ENCODE measurements at places on chromosomes 7 and 10.

DNA sequence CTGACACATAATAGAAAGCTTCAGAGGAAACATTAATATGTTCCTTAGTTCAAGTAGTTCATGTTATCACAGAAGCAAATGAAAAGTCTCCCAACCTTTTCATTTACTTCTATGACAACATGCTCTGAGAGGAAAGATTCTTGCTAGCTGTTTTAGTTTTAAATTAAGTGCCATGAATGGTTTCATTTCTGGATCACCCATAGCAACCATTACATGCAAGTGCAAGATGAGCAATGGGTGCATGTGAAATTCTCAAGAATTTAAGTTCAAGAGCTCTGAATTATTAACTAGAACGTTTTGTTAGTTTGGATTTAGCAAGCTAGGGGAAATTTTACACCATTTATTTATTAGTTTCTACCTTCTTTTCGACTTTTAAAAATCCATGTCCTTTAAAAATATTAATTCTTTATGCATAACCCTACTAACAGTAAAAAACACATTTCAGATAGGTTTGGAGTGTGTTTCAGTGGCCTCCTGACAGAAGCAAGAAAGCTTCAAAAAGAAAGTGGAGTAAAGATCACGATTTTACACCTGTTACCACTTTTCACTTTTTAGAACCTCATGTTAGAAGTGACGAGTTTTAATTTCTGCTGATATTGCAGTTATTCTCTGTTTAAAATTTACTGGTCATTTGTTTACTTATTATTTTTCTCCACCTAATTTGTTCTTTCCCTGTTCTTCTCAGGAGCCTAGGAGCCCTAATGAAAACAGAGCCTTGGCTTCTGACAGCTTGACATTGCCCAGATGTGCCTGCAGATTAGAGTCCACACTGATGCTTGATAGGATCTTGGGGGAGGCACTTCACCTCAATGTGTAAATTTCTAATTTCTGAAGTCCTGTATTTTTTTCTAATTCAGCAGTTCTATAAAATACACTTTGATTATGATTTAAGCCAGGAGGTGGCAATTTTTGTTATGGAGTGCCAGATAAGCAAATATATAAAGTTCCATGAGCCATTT is 995.3 kb upstream of the PHF14 start:
- DNase-seq = no peak

GRCh38 chr7:35003679-35004303 is 33.5 kb downstream of the DPY19L1 start:
- DNase-seq = peak; percentile 48

- DNase-seq = no peak
Measured at GRCh38 chr10:129371541-129371940, 95.5 kb upstream of the MGMT start.

- DNase-seq = no peak
Measured at GRCh38 chr7:45892407-45893035, 4.2 kb downstream of the IGFBP1 start.

GRCh38 chr10:118373786-118374185 is 31.7 kb upstream of the FAM204A start:
- peak; percentile 44 for DNase-seq

DNA sequence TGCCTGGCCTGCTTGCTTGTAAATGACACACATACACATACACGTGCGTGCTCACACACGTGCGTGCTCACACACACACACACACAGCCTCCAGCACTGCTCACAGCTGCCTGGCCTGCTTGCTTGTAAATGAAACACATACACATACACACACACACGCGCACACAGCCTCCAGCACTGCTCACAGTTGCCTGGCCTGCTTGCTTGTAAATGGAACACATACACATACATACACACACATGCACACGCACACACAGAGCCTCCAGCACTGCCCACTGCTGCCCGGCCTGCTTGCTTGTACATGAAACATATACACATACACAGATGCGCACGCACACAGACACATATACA is 397.2 kb downstream of the PLXNA4 start:
- DNase-seq = no peak

DNA sequence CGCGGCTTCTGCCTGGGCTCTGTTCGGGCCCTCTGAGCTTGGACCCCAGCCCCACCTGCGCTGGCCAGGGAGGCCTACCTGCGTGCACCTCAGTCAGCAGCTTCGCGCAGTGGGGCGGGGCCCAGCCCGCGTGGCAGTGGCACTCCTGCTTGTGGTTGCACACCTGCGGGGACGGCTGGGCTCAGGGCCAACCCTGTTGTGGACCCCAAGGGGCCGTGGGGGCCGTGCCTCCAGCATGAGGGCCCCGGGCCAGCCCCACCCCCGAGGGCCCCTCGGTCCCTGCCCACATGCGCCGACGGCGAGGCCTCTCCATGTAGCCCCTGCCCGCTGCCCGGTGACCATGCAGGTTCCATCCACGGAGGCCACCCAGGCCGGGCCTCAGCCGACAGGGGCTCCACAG is 7.3 kb downstream of the ADAM8 start:
- no peak for DNase-seq

DNA sequence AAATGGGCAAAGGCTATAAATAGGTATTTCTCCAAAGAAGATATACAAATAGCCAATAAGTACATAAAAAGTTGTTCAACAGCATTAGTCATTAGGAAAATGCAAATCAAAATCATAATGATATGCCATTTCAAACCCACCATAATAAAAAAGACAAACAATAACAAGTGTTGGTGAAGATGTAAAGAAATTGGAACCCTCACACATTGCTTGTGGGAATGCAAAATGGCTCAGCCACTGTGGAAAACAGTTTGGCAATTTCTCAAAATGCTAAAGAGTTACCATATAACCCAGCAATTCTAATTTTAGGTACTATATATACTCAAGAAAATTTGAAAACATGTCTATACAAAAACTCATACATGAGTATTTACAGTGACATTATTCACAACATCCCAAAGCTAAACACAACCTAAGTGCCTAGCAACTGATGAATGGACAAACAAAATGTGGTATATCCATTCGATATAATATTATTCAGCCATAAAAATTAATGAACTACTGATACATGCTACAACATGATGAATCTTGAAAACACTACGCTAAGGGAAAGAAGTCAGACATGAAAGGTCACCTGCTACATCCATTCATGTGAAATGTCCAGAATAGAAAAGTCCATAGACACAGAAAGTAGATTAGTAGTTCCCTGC is 55.6 kb downstream of the CHCHD3 start:
- DNase-seq = no peak

GRCh38 chr10:103578782-103579382 is 85.4 kb downstream of the NEURL1 start:
- DNase-seq = no peak

- DNase-seq = no peak
Measured at GRCh38 chr10:67119651-67120050, 193.8 kb downstream of the LRRTM3 start.

DNA sequence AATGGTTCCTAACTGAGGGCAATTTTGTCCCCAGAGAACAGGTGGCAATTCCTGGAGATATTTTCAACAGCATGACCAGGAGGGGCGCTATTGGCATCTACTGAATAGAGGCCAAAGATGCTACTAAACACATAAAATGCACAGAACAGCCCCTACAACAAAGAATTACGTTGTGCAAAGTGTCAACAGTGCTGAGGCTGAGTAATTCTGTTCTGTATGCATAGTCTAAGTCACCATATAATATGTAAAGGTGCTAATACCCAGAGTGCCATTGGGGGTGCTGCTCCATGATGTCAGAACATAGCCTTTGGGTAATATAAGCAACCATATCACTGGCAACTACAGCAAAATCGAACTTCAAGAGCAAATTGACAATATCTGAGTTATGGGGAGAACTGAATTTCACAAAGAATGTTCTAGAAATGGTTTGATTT is 213.3 kb upstream of the PHYHIPL start:
- DNase-seq = no peak

- no peak for DNase-seq
Measured at GRCh38 chr7:155448632-155449007, 9.3 kb upstream of the EN2 start.

GRCh38 chr10:92722349-92722748 is 32.6 kb downstream of the HHEX start:
- DNase-seq = no peak

GRCh38 chr7:90298145-90299038 is 22.7 kb downstream of the FAM237B start:
- peak; percentile 30 for DNase-seq

GRCh38 chr7:20305726-20306125 is 25.0 kb upstream of the ITGB8 start:
- DNase-seq = no peak

- DNase-seq = no peak
Measured at GRCh38 chr10:98636921-98637329, 190.2 kb upstream of the HPS1 start.

GRCh38 chr10:11667756-11668155 is 56.3 kb upstream of the USP6NL start:
- no peak for DNase-seq

GRCh38 chr7:129436335-129436923 is 2.2 kb downstream of the STRIP2 start:
- DNase-seq = no peak

- DNase-seq = no peak
Measured at GRCh38 chr10:30494558-30494957, 60.6 kb downstream of the MAP3K8 start.

GRCh38 chr10:614139-614711 is 75.2 kb downstream of the DIP2C start:
- DNase-seq = no peak

- DNase-seq = no peak
Measured at GRCh38 chr10:131024259-131025131, 287.0 kb downstream of the TCERG1L start.

GRCh38 chr7:123437447-123437995 is 96.9 kb downstream of the IQUB start:
- no peak for DNase-seq

DNA sequence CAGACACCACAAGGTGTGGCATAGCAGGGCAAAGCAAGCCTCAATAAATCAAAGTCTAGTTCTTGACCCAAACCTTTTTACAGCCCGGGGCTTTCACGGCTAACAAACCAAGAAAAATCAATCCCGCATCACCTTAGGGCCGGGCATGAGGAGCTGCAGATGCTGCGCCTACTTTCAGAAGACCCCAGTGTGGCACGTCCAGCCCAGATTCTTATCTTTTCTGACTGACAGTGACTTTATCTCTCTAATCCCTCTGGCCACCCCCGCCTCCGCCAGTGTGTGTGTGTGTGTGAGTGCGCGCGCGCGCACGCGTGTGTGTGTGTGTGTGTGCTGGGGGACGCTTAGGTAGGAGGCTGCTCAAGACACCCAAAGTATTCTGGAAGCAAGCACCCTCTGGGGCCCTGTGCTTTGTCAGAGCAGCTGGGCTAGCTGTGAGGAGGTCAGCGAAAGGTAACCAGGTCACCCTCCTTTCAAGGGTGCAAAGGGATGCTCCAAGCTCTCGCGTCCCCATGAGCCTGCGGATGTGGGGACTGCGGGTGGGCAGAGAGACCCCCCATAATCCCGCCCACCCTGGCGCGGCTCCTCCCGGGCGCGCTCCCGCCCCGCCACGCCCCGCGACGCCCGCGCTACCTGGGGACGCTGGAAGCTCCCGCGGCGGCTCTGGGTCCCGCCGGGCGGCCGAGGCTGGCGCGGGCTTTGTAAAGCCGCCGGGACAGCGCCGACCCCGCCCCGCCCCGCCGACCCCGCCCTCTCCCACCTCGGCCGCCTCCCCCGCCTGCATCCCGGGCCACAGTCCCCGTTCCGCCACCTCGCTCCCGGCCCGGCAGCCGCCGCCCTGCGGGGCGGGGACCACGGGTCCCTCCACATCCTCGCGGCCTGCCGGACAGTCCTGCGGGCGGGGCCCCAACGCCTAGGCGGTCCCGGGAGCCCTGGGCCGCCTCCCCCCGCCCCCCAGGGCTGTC is 57.1 kb upstream of the RHOBTB1 start:
- no peak for DNase-seq

DNA sequence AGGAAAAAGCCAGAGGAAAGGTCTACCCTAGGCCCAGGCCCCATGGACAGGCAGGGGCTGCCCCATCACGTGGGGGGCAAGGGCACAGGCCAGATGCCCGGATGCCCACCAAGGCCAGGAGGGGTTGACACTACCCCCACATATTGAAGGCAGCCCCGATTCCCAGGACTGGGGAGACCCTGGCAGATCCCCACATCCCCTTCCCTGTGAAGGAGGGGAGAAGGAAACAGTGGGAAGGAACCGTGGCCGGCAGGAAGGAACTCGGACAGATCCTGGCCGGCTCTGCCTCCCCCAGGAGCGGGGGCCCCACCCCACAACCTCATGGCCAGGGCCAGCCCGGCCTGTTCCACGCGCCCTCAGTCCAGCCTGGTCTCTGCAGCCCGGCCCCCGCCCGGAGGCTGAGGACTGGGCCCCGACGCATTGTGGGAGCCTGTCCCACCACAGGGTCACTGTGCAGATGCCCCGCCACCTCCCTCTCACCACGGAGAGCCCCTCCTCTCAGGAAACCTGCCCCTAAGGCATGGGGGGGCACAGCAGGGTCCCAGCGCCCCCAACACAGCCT is 41.3 kb downstream of the PAPOLB start:
- no peak for DNase-seq

- no peak for DNase-seq
Measured at GRCh38 chr7:156334636-156335035, 305.9 kb upstream of the RNF32 start.

DNA sequence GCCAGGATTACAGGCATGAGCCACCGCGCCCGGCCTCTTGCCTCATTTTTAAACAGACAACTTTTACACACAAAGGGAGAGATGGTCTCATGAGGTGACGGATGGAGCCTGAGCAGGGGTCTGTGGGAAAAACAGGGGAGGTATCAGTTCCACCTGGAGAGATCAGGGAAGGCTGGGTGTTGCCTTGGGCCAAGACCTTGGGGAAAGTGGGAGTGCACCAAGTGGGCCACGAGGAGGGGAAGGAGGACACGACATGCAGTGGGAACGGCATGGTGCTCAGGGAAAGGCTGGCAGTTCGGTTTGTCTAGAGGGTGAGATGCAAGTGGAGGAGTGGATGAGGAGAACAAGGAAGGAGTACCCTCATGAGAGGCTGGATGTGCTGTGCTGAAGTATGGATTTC is 8.9 kb upstream of the ZNF777 start:
- no peak for DNase-seq

- no peak for DNase-seq
Measured at GRCh38 chr7:2108501-2109250, 124.1 kb downstream of the MAD1L1 start.

DNA sequence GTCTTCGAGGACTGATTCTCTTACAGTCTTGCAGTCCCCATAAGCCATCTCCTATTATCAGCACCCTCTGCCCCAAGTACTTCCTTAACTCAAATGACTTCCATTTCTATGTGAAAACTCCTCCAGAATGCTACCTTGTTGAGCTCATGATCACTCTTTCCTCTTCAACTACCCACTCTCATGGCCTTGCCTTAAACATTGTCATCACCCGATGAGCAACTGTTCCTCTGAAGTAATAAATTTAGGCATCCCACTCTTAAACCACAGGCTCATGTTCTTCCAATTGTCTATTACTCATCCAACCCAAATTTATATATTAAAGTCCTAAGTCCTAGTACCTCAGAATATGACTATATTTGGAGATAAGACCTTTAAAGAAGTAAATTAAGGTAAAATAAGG is 152.9 kb downstream of the C1GALT1 start:
- DNase-seq = no peak

All from fibroblast of skin of left biceps (primary cell).